ENCODE measurements at places on chromosomes 16 and 17.
A peak's percentile ranks its signal among the peaks of the same experiment; 100 is the strongest.

- peak; percentile 28 for DNase-seq
These were observed 85.7 kb downstream of the NOG start for GRCh38 chr17:56679115-56679776.

DNA sequence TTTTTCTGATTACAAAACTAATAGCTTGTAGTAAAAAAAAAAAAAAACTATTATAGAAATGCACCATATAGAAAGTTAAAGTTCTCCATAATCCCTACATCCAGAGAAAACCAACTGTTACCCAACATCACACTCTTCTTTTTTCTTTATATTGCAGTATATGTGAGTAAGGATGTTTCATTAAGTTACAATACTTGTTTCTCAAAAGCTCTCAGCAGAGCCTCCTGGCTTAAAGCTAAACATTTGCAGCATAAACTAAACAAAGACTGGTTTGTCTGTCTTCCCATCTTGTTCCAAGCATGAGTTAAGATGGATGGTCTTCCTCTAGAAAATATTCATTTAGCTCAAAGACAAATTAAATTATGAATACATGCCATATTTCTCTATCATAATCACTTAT lies 25.2 kb downstream of the GRB2 start:
- DNase-seq, result no peak

- DNase-seq, result no peak
These were observed 4.5 kb upstream of the UBALD2 start for GRCh38 chr17:76260669-76261068.

GRCh38 chr17:48127371-48128051 lies 19.9 kb downstream of the SNX11 start:
- DNase-seq, result peak; percentile 15

DNA sequence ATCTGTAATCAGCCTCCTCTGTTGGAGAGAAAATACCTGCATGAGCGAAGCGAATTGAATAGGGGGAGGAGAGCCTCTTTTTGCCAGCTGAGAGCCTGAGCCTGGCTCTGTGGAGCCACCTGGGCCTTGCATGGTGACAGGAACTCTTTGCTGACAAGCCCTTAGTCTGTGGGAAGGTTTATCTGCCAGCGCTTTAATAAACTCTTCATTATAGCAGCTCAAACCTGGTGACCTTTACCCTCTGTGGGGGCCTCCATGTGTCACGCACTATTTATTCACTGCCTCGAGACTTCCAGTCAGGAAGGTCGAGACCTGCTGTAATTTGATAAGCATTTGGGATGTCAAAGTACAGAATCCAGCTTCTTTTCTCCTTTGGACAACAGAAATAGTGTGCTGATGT lies 282.6 kb downstream of the CBLN1 start:
- DNase-seq, result no peak

GRCh38 chr17:73591296-73592078 lies 52.8 kb downstream of the SDK2 start:
- DNase-seq, result no peak

DNA sequence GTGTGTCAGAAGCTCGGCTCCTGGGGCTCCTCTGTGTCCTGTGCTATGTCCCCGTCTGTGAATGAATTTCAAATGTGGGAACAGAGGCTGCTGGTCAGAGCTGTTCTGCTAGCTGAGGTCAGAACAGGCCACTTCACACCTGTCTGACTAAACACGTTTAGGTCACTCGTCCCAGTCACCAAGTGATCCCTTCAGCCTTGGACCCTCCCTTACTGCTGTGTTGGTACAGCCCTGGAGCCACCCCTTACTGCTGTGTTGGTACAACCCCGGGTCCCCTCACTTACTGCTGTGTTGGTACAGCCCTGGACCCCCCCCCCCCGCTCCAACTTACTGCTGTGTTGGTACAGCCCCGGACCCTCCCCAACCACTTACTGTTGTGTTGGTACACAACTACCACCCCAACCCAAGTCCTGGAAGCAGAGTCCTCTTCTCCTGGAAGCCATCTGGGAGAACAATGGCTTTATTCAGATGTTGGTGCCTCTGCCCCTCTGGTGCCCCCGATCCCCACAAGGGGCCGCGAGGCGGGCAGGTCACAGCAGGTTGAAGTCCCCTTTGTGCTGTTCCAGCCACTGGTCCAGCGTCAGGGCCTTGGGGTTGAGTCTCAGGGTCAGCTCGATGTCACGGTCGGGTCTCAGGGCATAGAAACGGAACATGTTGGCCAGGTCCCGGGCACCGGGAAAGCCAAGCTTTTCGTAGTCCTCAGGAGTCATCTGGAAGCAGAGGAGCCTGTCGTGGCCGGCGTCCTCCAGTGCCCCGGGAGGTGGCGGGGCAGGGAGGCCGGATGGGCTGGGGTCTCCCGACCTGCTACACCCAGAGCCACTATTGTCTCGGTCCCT lies 13.0 kb downstream of the NMRAL1 start:
- DNase-seq, result no peak

DNA sequence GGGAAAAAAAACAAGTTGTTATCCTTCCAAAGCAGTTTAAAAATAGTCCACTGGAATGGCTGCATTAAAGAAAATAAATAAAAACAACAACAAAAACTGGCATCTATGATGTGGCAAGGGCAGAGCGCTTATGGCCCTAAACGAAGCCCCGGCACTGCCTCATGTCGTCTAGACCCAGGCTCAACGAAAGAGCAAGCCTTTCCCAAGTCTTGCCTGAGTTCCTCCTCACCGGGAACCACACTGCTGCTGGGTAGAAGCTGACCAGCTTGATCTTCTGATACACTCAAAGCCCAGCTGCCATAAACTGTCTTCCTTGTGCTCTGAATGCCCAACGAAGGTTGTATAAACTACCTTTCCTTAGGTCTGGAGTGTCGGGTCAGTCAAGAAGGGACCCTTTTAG lies 37.0 kb downstream of the NDEL1 start:
- DNase-seq, result no peak

- no peak for DNase-seq
These were observed 89.4 kb downstream of the ADCY9 start for GRCh38 chr16:4026854-4027253.

- no peak for DNase-seq
These were observed 1.4 kb upstream of the CA7 start for GRCh38 chr16:66842765-66843164.

- no peak for DNase-seq
These were observed 472.8 kb downstream of the MAF start for GRCh38 chr16:79127766-79128165.

GRCh38 chr16:72099377-72099818 lies 5.8 kb downstream of the DHX38 start:
- DNase-seq, result peak; percentile 37

DNA sequence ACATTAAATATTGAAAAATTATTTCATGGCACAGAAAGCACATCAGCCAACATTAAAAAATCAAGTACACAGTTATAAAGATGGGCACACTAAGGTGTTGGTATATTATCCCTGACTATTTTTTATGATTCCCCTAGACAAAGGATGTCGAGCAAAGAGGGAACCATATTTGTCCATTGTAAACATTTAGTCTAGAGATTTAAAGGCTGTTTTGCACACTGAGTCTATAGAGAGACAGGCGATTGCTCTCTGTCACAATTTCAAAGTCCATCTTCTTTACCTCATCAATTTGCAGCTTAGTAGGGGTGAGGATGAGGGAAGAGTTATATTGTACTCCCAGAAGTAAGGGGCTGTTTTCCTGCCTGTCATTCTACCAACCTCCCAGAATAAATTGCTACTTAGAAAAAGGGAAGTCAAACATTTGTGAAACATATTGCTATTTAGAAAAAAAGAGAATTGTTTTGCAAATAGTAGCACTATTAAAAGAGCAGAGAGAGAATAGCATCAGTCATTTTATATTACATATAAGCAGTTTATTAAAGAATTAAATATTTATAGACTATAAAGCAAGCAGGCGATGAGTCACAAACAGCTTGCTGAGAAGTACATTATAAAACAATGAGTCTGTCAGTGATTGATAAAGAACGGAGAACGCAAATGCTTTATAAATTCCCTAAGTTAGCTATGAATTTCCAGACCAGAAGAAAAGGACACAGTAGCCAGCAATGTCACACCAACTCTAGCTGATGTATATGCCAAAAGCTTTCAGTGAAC lies 270.6 kb upstream of the PMFBP1 start:
- no peak for DNase-seq

Measured in HFFc6 (cell line).